ENCODE measurements at places on chromosomes 12 and 14.

DNA sequence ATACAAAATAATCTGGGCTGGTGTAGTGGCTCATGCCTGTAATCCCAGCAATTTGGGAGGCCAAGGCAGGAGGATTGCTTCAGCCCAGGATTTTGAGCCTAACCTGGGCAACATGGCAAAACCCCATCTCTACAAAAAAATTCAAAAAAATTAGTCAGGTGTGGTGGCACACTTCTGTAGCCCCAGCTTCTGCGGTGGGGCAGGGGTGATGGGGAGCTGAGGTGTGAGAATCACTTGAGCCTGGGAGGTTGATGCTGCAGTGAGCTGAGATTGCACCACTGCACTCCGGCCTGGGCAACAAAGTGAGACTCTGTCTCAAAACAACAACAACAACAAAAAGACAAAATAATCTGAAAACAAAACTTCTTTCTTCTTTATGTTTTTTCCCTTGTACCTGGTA is 66.0 kb downstream of the TC2N start:
- DNase-seq = no peak

- no peak for DNase-seq
These were observed 144.0 kb downstream of the PPFIA2 start for GRCh38 chr12:81615026-81615588.

GRCh38 chr12:76804435-76804976 is 40.6 kb downstream of the ZDHHC17 start:
- DNase-seq = no peak

DNA sequence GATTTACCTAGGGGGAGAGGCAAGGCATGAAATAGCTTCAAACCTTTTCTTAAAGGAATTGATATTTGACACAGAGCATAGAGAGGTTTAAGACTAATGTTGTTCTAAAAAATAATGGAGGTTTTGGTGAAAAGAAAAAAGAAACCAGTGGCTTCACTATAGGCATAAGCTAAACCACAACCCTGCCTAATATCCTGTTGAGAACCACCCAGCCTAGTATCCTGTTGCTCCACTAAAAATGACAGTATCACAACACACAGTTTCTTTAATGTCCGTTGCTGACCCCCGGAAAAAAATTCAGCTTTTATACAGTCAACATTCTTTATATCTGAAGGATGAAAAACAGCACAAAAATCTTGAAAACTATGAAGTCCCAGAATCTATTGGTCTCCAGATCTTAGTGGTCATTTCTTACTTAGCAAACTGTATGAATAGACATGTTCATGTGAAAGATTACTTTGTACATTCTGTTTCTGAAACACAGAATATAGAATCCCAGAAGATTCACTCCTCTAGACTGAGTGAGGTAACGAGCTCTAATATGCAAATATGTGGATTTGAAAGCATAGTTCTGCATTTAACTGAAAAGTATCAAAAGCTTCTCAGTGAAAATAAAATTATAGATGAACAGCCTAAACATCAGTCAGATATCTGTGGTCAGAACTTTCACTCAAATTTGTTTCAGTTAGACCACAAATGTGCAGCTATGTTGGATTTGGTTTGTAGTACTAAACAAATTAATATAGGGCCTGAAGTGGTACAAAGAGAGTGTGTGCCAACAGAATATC is 40.5 kb downstream of the GALC start:
- no peak for DNase-seq

- DNase-seq = no peak
These were observed 671.3 kb downstream of the RPS29 start for GRCh38 chr14:48914921-48915320.

DNA sequence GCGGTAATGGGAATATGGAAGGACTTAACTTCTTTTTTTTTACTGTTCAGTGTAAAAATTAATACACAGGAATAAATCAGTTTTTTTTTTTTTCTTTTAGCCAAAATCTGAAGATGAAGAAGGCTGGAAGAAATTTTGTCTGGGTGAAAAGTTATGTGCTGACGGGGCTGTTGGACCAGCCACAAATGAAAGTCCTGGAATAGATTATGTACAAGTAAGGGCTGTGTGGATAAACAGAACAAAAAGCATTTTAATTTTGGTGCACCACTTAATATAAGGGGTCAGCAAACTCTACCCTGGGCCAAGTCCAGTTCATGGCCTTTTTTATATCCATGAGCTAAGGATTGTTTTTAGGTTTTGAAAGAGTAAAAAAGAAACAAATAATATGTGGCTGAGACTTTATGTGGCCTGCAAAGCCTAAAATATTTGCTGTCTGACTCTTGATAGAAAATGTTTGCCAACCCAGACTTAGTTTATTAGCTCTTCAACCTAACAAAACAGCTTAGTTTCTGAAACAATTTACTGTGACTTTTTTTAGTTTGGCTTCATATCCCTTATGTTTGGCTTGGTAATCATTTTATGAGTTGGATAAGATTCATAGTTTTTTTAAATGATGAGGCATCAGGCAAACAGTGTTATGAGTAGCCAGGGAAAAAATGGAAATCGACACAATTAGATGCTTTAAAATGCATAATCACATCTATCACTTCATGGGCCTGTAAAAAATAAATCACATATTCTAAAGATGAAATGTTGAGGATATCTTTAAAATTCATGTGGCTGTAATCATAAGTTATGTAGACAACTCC is 8.4 kb downstream of the GEMIN2 start:
- DNase-seq = no peak
